ENCODE measurements at places on chromosomes 3 and 15.

- DNase-seq = no peak
Measured at GRCh38 chr3:71554649-71555048, 28.9 kb downstream of the FOXP1 start.

DNA sequence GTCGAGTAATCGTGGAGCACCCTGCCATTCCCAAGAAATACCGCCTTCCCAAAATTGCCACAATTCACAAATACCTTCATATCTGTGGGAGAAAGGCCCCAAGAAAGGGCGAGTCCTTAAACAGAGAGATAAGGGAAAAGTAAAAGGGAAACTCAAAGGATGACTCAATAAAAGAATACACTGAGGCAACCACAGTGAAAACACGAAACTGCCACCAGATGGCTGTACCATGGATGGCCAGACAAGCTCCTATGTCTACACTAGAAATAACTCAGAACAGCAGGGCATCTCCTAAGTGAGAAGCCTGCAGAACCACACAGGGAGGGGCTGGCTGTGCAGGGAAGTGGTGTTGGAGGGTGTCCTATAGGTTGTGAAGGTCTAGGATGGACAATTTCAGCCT is 25.0 kb downstream of the SRGAP3 start:
- peak; percentile 75 for DNase-seq

DNA sequence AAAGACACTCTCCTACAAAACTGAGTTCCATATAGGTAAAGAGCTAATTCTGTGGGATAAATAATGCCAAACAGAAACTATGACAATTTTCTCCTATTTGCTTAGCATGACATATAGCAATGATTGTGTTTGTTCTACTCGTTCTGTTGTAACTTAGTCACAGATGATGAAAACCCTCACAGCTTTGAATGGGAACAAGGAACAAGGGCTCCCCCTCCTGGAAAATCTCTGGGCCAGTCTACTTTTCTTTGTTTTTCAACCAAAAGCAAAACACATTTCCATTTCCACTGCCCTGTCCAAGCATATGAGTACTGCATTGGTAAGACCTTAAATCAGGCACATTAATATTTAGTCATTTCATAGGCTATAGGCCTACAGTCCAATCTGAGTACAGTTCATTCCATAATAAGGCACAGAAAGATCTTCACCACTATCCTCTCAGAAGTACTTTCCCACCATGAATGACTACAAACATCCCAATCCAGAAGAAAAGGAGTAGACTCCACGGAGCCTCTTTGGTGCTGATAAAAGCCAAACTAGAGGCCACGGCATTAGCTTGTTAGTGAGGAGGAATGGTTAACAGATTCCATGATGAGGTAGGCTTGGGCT is 67.1 kb downstream of the ATP8B4 start:
- DNase-seq = peak; percentile 86

- DNase-seq = no peak
Measured at GRCh38 chr15:58562135-58562534, 130.3 kb downstream of the LIPC start.

DNA sequence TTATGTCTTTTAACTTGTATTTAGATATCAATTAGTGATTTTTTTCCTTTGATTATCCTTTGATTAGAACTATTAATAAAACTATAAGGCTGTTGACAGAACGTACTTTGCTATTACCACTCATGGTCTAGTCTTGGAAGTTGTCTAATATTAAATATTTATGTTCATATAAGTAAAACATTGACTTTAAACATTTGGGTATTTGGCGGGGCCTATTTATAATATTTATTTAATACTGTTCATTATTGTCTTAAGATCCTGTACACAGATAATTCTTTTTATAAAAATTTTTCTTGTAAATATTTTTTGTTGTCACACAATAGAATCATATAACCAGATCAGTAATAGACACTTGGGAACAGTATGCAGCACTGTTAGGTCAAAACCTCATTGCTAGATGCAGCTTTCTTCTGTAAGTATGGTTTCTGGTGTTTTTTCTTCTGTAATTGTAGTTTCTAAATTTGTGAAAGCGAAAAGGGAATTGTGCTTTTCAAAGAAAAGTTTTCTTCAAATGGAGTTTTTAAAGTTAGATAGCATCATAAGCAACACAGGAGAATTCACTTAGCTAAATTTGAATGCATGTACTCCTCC is 93.4 kb downstream of the FNDC3B start:
- DNase-seq = no peak

- no peak for DNase-seq
Measured at GRCh38 chr3:184525337-184526087, 36.1 kb upstream of the EPHB3 start.

GRCh38 chr15:81060470-81060869 is 59.7 kb downstream of the TLNRD1 start:
- no peak for DNase-seq

DNA sequence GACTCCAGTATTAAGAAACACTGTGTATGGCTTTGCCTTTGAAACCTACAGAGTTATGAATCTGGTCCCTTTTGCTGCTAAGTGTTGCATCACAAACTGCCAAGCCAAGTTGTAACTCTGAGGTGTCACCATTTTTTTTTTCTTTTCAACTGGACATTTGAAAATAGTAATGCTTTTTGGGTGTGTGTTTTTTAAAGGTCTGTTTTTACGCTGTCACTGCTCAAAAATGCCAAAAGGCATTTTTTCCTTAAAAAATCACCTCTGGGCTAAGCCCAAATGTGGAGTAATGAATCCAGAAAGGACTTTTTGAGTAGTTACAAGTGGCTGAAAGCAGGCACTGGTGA is 9.5 kb downstream of the SMAD3 start:
- DNase-seq = peak; percentile 61

DNA sequence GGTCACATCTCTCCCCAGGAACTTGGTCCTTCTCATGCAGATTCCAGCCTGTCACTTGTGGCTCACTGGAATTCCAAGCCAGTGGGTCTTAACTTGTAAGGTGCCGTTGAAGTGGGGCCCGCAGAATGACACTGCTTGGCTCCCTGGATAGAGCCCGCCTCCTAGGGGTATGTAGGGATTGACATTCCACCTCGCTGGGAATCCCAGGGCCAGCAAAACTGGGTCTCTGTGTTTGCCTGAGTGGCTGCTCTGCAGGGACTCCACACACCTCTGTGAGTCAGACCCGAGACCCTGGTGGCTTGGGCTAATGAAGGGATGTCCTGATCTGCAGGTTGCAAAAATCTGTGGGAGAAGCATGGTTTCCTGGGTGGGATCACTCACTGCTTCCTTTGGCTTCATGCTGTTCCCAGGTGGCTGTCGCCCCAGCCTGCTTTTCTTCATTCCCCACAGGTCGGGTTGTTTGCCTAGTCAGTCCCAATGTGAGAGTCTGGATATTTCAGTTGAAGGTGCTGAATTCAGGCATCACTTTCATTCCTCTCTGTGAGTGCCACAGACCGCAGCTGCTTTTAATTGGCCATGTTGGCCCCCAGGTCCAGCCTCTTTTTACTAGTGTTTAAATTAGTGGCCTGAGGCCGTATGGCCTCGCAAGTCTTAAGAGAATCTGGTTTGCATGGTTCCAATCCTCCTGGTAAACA is 156.0 kb upstream of the TRIM42 start:
- DNase-seq = no peak

GRCh38 chr3:3200632-3201212 is 21.2 kb upstream of the CRBN start:
- peak; percentile 47 for DNase-seq

DNA sequence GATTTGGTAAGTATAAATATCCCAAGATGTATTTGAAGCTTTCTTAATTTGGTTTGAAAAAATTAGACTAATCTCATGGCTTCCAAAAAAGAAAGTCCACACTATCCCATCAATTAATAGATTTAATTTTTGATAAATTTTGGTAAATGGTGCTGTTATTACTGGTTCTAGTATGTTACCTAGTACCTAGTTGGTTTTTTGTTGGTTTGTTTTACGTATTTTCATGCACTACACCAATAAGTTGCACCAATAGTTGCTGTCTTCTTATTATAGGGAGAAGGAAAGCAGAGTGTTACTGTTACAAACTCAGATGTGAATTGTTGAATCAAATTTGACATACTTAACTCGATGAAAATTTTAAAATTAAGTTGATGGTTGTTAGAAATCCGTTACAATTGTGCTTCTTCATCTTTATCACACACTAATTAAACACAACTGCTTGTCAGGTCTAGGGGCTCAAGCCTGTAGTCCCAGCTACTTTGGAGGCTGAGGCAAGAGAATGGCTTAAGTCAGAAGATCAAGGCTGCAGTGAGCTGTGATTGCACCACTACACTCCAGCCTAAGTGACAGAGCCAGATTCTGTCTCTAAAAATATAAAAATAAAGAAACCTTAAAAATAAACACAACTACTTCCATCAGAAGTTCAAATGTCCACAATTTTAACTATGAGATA is 23.1 kb upstream of the MBNL1 start:
- peak; percentile 49 for DNase-seq

DNA sequence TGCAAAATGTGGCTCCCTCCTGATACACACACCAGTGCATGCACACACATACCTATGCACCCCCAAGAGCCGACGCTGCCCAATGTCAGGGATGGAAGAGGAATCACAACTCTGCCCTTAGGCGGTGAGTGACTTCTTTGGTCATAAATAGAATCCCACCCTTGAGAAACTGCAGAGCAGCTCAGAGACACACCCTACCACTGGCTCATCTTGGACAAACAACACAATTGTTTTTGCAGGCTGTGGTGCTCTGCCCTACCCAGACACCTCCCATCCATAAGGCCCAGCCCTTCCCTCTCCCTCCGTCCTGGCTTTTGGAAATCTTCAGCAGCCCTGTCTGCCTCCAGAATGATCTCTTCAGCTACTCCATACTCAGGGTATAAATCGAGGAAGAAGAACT is 73.8 kb upstream of the HRH1 start:
- DNase-seq = no peak

DNA sequence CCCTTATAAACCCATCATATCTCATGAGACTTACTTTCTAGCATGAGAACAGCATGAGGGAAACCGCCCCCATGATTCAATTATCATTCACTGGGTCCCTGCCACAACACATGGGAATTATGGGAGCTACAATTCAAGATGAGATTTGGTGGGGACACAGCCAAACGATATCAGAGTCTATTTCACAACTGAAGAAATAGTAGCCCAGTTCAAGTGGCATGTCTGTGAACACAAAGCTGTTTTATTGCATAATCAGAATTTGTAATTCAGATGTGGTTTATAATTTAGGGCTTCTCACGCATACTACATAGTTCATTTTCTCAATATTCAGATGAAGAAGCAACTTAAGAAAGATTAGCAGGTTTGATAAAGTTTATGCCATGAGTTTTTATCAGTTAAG is 1188.0 kb upstream of the ALCAM start:
- DNase-seq = peak; percentile 47

DNA sequence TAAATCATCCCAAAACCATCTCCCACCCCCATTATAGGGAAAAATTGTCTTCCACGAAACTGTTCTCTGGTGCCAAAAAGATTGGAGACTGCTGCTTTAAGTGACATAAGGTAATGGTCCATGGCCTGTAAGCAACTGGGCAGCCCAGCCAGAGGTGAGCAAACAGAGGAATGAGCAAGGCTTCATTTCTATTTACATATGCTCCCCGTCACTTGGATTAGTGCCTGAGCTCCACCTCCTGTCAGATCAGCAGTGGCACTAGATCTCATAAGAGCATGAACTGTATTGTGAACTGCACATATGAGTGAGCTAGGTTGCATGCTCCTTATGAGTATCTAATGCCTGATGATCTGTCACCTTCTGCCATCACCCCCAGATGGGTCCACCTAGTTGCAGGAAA is 1159.8 kb upstream of the ALCAM start:
- DNase-seq = no peak

- DNase-seq = peak; percentile 53
Measured at GRCh38 chr15:74406992-74407705, 26.6 kb downstream of the SEMA7A start.

DNA sequence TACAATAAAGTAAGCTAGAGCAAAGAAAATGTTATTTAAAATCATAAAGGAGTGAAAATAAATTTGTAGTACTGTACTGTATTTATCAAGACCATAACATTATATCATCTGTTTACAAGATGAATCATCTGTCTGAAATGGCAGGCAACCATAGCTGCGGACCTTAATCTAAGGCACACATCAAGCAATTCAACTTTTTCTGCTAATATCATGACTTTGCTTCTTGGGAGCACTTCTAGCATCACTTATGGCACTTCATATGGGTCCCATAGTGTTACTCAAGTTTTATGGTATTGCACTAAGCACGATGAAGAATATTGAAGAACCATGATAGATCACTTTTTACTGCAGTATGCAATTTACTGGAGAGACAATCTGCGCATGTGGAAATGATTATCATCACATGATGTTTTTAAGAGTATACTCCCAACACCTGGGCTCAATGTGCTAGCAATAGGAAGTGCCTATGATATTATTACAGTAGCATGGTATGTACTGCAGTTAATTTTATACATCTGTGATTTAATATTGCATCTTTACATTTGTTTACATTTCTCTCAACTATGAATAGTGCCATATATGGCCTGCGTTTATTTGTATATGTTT is 137.7 kb upstream of the NECTIN3 start:
- DNase-seq = no peak

DNA sequence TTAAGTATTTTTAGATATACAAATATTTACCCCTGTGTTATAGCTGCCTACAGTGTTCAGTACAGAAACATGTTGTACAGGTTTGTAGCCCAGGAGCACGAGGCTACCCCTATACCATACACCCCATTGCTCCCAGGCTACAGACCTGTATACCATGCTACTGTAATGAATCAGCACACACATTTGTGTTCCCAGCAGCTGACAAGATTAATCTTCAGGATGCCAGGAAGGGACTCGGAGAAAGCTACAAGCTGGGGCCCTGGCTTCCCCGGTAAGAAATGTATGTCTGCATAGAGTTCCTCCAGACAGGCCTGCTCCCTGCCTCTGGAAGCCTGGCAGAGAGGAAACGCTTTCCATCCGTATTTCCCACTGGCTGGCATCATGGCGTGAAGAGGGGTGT is 136.5 kb downstream of the XXYLT1 start:
- DNase-seq = no peak

DNA sequence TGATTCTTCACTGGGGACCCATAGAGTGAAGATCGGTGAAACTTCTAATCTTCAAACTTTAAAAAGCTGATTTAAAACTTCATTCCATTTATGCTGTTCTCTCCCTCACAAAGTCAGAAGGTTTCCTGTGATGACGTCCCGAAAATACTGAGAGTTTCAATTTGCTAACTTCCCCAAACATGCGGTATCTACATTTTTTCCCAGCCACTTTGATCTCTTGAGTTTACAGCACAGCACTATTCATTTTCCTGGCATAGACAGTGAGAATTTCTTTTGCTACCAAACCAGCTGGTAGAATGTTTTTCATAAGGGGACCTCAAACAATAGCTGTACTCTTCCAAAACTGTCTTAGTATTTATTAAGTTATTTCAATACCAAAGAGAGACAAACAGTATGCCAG is 156.8 kb downstream of the LSAMP start:
- peak; percentile 1 for DNase-seq

- DNase-seq = peak; percentile 28
Measured at GRCh38 chr15:66293419-66294156, at the start of gene DIS3L. DIS3L (plus strand) TSS chr15:66293568; CDS start chr15:66293597, 29 bp downstream.

DNA sequence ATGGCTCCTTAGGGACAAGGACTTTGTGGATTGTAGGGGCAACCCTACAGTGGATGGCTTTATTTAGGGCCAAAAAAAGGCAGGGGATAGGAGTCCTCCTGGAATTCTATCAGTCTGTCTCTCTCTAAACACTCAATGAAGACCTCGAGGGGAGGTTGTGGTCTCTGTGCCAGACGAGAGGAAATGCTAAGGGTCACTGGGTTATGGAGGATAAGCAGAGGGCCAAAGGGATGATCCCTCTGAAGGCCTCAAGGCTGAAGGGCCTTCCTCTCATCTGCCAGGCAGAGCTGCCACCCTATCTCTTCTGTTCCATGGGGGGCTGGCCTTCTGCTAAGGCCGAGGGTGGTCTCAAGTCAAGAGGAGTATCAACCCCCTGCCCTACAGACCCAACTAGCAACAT is 27.0 kb downstream of the PLXNB1 start:
- DNase-seq = no peak
